ENCODE measurements at places on chromosomes 5 and 9.

GRCh38 chr5:45093377-45093776 lies 284.6 kb downstream of the MRPS30 start:
- no peak for DNase-seq

DNA sequence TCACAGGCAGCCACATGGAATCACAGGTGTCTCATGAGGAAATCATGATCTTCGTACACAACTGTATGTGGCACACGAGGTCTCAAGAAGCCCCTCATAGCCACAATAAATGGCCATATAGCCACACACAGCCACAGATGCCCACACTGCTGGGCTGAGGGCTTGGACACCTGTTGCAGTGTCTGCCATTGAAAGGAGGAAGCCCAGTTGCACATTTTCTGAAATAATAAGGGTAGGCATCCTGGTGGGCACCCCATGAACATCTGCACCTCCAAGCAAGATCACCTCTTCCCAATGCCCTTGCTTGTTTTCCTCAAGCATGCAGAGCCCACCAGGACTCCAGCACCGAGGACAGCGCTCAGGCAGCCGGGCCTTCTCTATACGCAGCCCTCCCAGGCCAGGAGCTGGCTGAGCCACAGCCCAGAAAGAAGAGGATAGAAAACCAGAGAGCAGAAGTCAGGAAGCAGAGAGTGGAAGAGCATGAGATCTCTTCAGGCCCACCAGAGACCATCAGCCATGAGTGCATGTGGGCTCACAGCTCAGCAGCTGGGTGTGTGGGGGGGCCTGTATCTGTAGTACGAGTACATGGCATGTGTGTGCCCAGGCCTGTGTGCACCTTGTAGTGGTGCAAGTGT lies 1.0 kb upstream of the ACSL6 start:
- DNase-seq, result peak; percentile 57

- no peak for DNase-seq
These were observed 44.6 kb downstream of the BARX1 start for GRCh38 chr9:93910598-93910997.

GRCh38 chr5:129345213-129345924 lies 114.7 kb upstream of the ADAMTS19 start:
- no peak for DNase-seq

DNA sequence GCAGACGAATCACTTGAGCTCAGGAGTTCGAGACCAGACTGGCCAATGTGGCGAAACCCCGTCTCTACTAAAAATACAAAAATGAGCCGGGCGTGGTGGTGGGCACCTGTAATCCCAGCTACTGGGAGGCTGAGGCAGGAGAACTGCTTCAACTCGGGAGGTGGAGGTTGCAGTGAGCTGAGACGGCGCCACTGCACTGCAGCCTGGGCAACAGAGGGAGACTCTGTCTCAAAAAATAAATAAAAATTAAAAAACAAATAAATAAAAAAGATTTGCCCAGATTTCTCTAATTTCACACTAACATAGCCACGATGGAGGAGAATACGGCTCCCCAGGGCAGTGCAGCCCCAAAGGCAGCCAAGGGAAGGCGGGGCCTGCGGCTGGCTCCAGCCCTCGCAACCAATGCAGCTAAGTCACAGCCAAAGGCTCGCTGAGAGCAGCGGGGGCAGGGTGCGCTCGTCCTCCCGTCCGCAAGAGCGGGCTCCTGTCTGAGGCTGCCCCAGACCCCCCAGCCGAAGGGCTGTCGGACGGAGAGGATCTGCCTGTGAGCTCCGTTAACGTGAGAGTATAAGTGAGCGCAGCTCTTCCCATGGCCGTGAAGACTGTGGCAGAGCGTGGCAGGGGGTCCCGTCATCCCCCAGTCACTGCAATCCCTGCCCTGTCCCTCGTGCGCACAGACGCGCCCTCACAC lies 43.5 kb downstream of the SLC12A7 start:
- DNase-seq, result no peak

DNA sequence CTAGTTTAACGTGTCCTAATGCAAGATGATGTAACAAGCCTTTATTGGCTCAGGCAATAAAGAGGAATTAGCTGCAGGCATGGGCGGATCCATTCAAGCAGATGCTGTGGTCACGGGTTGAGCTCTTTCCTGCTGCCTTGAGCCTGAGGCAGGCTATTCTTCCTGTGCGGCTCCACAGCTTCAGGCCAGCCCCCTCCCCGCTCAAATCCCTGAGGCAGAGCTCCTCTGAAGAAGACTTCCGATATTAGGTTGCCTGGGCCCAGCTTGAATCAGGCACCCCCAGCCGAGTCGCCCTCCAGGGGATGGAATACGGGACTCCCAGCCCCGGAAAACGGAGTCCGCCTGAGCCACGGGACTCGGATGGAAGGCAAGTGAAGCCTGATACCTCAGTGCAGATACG lies 95.0 kb upstream of the RUFY1 start:
- no peak for DNase-seq

DNA sequence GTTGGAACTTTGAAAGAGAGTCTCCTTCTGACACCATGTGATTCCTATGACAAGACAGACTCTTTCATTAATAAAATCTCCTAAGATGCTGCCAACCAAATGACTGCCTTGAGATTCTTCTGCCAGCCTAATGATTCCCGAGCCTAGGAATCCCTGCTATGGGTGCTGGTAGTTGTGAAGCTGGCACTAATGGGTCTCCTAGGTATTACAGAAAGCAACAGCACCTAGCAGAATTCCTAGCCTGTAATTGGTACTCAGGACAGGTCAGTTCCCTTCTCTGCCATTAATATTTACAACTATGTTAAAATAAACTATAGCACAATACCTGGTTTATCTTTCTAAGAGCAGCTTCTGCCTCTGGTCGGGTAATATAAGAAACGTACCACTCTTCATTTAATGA lies 19.3 kb downstream of the C5orf58 start:
- no peak for DNase-seq

- DNase-seq, result no peak
These were observed 15.3 kb downstream of the PPP1R2B start for GRCh38 chr5:156865427-156865826.

DNA sequence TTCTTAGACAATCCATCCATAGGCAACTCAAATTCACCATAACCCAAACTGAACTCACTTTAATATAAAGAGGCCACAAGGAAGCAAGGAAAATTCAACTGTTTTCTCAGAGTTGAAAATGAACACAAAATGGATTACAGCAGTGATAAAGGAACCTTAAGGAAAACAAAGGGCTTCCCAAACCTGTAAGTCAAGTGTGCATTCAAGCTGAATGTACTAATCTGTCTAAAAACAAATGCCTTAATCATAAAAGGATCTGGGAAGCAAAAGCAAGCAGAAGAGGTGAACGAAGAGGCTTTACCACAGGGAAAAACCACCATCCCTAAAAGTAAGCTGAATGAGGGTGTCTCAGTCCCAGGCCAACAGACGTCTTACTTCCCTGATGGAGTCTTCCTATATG lies 13.6 kb downstream of the FBXW11 start:
- DNase-seq, result no peak

DNA sequence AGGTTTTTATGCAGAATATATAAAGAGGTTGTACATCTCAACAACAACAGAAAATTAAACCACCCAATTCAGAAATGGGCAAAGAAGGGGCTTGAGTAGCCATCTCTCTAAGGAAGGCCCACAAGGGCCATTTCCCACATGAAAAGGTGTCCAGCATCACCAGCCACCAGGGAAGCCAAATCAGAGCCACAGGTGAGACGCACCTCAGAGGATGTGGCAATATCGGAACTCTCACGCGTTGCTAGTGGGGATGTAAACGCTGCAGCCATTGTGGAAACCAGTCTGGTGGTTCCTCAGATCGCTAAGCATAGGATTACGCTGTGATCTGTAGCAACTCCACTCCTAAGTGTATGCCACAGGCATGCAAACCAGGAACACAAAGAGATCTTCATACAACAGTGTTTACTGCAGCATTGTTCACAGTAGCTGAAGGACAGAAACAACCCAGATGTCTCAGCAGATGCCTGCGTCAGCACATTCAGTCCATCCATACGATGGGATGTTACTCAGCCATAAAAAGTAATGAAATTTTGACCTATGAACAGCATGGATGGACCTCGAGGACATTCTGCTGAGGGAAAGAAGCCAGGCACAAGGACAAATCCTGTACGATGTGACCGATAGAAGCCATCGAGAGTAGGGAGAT lies 84.3 kb upstream of the CACNA1B start:
- DNase-seq, result no peak

DNA sequence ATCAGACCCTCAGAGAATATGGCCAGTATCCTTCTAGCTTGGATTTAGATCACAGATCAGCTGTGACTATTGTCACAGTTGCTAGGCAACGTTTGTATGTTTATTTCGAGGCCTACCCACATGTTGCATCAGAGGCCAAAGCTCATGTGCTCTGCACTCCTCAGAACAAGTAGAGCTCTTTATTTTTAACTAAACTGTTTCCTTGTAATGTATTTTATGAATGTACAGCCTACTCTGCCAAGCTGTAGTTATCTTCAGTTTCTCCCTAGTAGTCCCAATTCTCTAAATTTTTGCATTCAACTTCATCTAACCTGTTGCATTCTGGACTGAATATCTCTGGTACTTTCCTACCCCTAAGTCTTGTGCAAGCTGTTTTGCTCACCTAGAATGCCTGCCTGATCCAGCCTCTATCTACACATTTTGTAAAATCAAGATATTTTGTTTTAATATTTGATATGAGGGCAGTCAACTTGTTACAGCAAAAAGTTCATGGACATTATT lies 52.8 kb downstream of the CAST start:
- DNase-seq, result peak; percentile 84

GRCh38 chr5:89473196-89473595 lies 590.2 kb upstream of the MEF2C start:
- DNase-seq, result peak; percentile 49

- peak; percentile 79 for DNase-seq
These were observed 763.7 kb upstream of the GRAMD2B start for GRCh38 chr5:125659316-125660023.

GRCh38 chr5:71860048-71860447 lies 141.0 kb downstream of the CARTPT start:
- DNase-seq, result no peak

GRCh38 chr9:131776473-131776872 lies 36.6 kb upstream of the RAPGEF1 start:
- peak; percentile 40 for DNase-seq

GRCh38 chr9:38395653-38396370 lies 3.3 kb downstream of the ALDH1B1 start:
- DNase-seq, result no peak

DNA sequence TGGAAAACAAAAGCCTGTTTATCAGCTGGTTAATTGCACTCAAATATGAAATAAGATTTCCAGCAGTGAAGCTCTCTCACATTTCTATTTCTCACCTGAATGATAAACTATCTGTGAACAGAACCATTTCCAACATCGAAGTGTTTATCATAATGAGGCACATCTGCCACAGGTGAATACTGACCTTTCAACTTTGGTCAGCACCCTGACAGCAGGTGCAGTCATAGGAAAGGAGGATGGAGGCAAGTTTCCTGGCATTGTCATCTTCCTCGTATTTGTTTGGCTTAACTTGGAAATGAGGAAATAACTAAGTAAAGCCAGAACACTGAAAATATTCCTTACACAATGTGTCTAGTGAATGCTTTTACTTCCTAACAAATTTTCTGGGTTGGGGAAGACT lies 716.4 kb downstream of the NR2F1-AS1 start:
- DNase-seq, result no peak

GRCh38 chr9:114932502-114932901 lies 2.1 kb upstream of the TNFSF8 start:
- no peak for DNase-seq

DNA sequence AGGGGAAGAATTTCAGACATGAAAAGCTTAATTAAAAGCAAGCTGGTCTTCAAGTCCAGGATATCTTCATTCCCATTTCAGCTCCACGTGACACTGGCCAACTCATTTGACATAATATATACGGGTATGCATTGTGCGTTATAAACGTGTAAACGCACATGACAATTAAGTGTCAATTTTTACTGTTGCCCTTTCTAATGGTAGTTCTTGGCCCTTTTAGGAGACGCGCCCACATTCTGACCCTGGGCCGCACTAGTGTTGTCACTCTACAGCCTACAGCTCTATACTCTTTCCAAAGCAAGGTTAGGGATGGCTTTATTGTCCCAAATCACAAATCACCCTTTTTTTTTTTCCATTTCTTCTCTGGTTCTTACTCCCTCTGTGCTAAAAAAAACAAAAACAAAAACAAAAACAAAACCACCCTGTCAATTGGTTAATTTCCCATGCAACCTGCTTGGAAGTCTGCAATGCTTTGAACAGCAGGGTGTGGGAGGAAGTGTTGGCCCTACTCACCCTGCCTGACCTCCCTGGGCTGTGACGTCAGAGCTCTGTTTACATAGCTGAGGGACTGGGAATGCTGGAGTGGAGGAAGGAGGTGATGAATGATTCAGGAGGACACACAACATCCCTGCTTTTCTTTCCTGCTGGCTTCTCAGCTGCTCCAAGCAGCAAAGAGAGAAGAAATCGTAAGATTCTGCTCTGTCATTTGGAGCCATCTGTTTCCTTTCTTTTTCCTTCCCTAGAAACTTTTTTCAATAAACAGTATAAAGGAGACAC lies 19.3 kb downstream of the RFK start:
- DNase-seq, result peak; percentile 96

- peak; percentile 5 for DNase-seq
These were observed 865.4 kb downstream of the MAT2B start for GRCh38 chr5:164370841-164371240.

DNA sequence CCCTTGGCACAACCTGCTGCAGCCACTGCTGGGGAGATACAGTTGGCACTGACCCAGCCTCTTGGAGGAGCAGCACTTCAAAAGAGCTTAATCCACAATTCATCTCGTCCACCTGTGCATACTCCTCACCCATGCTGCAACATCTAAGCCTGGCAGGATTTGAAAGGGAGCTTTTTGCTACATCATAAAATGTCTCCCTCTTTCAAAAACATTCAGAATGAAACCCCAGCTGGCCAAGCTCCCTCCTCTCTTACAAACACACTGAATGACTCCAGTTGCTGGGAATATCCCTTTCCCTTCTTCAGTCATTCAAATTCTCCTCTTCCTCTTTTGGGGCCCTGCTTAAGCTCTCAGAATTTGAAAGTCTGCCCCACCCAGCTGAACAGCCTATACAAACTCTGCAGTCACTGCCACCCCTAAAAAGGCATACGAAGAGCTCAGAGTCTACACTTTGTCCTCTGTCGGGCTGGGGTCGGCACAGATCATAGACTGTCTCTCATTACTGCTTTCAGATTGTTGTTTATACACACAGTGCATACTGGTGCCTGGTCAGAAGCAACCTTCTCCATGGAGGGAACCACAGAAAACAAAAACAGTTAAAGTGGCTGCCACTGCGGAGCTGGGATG lies 8.8 kb upstream of the C5orf15 start:
- DNase-seq, result no peak

GRCh38 chr5:29079771-29080170 lies 2041.4 kb upstream of the CDH9 start:
- no peak for DNase-seq

- DNase-seq, result no peak
These were observed 229.5 kb downstream of the ARL15 start for GRCh38 chr5:54080831-54081230.

- DNase-seq, result no peak
These were observed 5.3 kb upstream of the LCP2 start for GRCh38 chr5:170302653-170303501.

DNA sequence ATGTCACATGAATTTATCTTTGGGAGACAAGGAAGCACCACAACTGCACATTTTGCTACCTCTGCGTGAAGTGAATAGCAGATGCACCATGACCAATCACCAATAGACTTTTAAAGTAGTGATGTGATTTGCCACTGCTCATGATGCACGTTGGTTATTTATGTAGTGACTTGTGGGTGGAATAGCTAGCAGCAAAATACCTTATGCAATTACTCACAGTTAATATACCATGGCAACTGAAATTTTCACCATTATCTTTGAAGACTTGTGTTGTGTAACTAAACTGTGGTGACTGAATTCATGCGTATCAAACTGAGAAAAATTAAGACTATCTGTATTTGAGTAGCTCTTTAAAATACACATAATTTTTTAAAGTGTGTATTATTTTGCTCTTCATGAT lies 46.2 kb upstream of the TUSC1 start:
- peak; percentile 65 for DNase-seq
